ENCODE measurements at places on chromosomes 16 and 17.

GRCh38 chr16:89822188-89823086 lies 5.8 kb upstream of the SPIRE2 start:
- DNase-seq = no peak

DNA sequence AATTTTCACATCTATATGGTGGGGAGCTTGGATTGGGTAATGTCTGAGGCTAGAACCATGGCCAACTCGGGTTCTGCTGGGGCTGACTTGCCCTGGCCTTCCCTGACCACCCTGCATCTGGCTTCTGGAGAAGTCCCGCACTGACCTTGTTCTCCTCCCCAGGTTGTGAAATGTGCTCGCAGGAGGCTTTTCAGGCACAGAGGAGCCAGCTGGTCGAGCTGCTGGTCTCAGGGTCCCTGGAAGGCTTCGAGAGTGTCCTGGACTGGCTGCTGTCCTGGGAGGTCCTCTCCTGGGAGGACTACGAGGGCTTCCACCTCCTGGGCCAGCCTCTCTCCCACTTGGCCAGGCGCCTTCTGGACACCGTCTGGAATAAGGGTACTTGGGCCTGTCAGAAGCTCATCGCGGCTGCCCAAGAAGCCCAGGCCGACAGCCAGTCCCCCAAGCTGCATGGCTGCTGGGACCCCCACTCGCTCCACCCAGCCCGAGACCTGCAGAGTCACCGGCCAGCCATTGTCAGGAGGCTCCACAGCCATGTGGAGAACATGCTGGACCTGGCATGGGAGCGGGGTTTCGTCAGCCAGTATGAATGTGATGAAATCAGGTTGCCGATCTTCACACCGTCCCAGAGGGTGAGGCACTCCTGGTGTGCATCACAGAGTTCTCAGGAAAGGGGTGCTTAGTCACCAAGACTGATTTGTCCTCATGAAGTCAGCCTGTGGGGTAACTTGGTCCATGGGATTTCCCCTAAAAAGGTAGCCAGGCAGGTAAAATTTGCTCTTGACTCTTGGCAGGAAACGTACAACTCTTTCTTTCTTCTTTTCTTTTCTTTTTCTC lies 6.1 kb downstream of the NOD2 start:
- DNase-seq = no peak

GRCh38 chr16:50310308-50311133 lies 44.2 kb downstream of the ADCY7 start:
- DNase-seq = no peak

DNA sequence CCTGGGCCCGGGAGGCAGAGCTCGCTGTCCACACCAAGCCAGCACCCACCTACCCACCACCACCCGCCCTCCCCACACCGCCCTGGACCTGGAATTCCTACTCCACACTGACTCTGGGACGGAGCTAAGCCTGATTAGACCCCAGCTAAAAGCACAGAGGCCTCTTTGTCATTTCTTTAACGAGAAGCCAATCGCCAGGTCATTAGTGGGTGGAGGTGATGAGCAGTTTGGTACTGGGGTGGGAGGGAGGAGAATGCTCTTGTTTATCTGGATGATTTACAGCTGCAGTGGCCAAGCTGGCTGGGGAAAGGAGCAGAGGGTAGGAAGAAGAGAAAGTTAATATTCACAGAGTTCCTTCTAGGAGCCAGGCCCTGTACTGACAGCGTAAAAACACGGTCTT lies 6.0 kb upstream of the BHLHA9 start:
- DNase-seq = no peak

GRCh38 chr16:64627781-64628180 lies 494.1 kb downstream of the CDH11 start:
- no peak for DNase-seq

GRCh38 chr16:18945233-18945632 lies 19.0 kb upstream of the SMG1 start:
- DNase-seq = no peak

DNA sequence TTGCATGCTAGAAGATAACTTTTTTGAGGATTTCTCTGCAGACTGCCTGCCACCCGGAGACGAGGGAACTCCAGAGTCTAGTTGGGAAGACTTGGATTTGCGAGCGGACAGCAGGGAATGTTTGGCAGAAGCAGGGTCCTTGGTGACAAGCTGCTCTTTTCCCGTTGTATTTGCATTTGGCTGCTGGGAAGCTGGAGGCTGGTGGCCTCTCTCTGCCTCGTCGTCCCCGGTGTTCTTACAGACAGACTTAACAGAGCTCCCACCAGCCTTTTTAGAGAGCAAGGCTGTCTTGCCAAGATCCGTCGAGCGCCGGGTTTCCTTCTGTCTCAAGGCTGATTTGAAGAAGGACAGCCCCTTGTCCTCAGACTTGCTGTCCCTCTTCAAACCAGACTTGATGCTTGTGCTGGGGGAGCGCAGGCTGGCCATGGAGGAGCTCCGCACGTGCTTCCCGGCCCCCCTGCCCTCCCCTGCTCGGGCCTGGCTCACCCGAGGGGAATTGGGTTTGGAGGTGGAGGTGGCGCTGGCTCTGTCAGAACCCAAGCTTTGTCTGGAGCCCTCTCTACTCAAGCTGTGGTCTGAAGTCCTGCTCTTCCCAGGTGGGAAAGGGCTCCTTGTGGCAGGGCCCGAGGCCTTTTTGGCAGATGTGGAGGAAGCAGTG lies 81.0 kb downstream of the USP31 start:
- no peak for DNase-seq

- DNase-seq = no peak
These were observed 36.3 kb downstream of the MYH3 start for GRCh38 chr17:10620823-10621222.

GRCh38 chr17:82938486-82938872 lies 98.7 kb upstream of the ZNF750 start:
- no peak for DNase-seq

DNA sequence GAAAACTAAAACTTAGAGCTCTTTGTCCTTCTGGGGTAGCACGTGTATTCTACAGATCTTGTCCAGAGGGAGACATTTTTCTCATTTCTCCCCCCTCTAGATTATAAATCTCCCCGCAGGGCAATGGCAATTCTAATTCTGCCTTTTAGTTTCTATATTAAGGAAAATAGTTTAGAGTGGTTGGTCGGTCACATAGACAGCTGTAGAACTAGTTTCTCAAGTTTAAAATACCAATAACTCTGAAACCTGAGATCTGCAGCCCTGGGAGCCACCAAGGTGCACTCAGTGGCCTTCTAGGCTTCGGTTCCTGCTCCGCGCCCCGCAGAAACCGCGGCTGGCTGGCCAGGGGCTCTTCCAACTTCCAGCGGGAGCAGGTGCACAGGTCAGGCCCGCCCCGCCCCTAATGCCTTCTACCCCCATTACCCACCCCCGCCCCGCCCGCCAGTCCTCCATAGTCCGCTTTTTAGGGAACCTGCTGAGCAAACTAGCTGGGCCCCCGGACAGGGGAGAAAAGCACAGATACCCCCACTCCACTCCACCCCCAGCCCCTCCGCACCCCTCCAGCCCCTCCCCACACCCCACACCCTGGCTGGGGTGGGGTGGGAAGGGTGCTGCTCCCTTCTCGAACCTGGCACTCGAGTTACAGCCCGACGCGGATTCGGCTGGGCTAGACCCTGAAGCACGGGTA lies 431 bp downstream of the SLFN11 start:
- DNase-seq = no peak

GRCh38 chr16:31427441-31428278 lies 500 bp downstream of the COX6A2 start:
- peak; percentile 61 for DNase-seq

DNA sequence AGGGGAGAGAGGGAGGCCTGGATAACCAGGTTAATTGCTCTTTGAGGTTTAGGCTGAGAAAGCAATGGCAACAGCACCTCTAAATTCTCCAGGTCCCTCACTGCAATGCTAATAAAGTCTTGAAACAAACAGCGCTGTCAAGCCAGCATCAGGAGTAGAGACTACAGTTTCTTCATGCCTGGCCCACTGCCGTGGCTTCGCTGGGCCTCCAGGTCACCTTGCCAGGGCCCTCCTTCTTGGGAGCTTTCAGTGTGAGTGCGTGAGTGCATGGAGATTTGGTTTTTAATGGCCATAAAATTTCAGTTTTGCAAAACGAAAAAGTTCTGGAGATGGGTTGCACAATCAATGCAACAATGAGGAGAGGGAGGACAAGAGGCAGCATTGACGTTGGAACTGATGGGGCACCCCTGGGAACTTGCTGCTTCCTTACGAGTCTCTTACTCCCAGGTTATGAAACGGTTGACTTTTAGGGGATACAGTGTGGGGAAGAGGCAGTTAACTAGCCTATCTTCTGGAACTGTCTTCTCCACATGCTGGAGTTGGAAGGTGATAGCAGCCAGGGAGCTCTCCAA lies 229.4 kb downstream of the XYLT1 start:
- DNase-seq = no peak

- no peak for DNase-seq
These were observed 6.1 kb upstream of the EFTUD2 start for GRCh38 chr17:44905006-44906000.

GRCh38 chr17:8152112-8152775 lies at the start of gene PER1:
Gene PER1, minus strand, starts transcription at chr17:8152404. Its CDS starts 1,698 bp downstream, at chr17:8150706.
- peak; percentile 86 for DNase-seq

- DNase-seq = peak; percentile 95
These were observed at the start of gene PSKH1 for GRCh38 chr16:67892899-67893742. Gene PSKH1, plus strand, starts transcription at chr16:67893254. Its CDS starts 15,496 bp downstream, at chr16:67908750.

- DNase-seq = no peak
These were observed 30.8 kb downstream of the ADCY9 start for GRCh38 chr16:4085405-4085970.

- DNase-seq = peak; percentile 36
These were observed 254.4 kb downstream of the C16orf95 start for GRCh38 chr16:87062569-87063442.

DNA sequence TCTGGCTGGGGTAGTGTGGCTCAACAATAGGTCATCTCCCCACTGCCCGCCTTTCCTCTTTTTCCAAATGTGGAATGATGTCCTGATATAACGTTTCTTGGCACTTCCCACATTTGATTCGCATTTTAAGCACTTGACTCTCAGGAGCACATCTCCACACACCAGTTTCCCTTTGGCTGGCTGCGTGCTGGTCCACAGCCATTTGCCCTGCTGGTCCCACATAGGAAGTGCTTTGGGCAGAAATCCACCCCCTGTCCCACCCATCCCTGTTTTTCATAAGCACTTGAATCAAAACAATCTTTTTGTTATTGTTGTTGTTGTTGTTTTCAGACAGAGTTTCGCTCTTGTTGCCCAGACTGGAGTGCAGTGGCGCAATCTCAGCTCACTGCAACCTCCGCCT lies 24.0 kb upstream of the TNFRSF13B start:
- no peak for DNase-seq

GRCh38 chr16:58440131-58440530 lies 47.9 kb downstream of the GINS3 start:
- DNase-seq = no peak

DNA sequence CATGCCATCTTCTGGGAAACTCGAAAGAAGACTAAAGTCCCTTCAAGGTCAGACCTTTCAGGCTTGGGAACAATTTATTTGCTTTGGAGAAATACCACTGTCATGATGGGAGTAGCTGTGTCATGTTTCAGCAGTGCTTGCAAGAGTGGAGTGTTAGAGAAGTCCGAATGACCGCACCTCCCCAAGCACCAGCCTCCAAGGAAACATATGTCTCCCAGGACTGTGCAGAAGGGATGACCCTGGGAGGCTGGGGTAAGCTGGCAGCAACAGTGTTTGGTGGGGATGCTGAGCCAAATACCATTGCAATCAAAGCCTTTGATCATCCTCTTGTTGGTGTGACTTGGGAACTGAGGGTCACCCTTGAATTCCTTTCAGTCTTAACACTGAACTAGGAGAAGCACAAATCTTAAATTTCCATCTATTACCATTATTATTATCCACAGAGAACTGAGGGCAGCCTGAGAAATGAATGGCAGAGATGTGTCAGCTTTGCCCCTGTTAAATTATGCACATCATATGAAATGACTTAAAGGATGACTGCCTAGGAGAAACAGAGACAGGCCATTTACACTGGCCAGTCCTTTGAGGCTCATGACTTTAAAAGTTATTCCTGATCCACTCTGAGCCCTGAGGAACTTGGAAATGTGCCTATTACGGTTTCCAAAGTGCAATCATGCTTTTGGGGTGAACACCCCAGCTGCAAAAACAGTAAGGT lies 244.9 kb downstream of the CA10 start:
- no peak for DNase-seq

DNA sequence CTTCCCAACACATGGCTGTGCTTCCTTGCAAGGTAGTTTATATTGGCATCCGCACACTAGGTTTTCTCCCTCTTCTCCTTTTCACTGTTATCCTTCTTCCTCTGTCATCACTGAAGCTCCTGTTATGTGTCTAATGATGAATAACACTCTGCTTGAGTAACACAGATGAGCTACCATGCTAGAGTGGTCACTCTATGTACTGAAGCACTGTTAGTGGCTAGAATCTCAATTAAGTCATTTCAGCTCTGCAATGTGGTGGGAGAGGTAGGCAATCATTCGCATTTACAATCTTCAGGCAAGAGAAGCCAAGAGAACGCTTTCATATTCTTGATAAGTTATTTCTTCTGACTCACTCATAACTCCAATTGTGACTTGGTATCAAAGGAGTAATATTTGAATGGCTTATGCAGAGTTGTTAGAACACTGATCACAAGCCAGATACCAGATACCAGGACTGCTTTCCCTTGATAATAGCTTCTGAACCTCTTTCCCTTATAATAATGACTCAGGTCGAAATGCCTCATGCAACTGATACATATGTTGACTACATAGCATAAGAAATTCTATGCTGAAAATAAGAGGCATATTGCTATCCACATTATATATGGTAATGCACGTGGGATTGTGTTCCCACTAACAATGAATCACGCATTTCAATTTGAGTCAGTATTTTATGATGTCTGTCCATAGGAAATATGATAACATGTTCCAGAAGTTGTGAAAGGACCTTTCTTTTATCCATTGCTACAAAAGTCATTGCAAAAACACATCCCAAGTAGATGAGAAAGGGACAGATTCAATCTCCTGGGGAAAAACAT lies 158.0 kb upstream of the HS3ST3A1 start:
- no peak for DNase-seq

DNA sequence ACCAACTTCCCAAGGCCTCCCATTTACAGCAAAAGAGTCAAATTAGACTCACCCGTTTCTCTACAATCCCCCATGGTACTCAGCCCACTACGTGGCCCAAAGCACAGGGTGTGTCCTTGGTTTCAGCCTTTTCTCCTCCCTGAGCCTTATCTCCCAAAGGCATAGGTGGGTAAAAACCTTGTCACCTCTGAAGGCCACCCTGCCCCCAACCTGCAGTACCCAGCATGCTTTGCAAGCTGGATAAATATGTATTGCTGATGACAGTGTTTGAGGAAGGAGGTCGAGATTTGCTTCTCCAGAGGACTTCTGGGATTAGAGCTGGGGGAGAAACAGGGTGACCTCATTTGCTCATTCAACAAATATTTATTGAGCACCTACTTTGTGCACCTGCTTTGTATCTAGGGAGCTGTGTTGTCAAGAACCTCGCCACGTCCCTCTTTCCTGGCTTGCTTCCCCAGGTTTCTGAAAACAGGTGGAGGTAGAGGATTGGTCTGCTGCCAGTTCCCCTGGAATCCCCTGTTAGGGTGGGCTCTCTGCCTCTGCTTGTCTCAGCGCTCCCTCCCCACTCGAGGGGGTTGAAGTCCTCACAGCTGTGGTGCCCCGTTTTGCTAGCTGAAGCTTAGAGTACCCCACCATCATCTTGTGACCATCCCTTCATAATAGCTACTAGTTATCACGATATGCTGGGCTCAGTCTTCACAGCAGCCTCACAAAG lies 3.0 kb downstream of the LASP1 start:
- no peak for DNase-seq
